ENCODE measurements at places on chromosomes 12 and 14. TPM values are rescaled to one million over a fixed set of nuclear protein-coding genes. Genes with fewer than 3 reads are reported as not detected.

The FAM181A gene
- total RNA-seq, result 3.5 TPM

The OR4K1 gene
- total RNA-seq, result not detected

The EIF2S3B gene
- 0.59 TPM for total RNA-seq

DNA sequence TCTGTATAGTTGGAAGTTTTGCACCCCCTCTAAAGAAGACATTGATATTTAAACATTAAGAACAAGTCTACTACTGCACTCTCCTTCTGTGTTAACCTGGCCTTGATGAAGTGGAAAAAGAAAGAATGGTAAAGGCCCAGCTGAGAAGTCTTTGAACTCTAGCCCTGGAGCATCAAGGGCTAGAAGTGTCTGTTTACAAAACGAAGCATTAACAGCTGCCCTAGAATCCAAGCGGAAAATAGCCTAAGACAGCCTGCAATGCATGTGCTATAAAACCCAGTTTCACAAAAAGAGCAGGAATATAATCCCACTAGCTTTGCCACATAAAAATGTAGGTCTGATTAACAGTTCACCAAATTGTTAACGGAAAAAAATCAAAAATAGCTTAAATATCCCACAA is 60.5 kb downstream of the NUMB start:
- DNase-seq, result no peak
- no peaks in the 10 kb centered on the region for H3K27me3 ChIP-seq
- H3K4me3 ChIP-seq, result no peak overlapping the region
- no peak overlapping the region for H3K27ac ChIP-seq
- no peaks in the 10 kb centered on the region for H3K4me1 ChIP-seq

DNA sequence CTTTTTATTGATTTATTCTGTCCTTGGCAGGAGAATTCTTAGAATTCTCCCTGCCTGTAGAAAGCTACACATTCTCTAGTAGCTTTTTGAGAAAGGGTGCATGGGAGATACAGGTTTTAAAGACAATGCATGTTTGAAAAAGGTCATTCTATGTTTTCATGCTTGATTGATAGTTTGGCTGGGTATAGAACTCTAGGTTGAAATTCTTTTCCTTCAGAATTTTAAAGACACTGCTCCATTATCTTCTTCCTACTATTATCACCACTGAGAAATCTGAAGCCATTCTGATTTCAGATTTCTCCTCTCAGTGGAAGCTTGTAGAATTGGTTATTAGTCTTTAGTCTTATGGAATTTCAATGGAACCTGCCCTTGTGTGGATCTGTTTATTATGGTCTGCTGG is 14.0 kb downstream of the ATF7IP start:
- H3K4me1 ChIP-seq, result peaks cover 2% of the 10 kb centered on the region
- no peak overlapping the region for H3K4me3 ChIP-seq
- no peak for DNase-seq
- H3K27ac ChIP-seq, result no peak overlapping the region
- peaks cover 7% of the 10 kb centered on the region for H3K36me3 ChIP-seq

Measured in spinal cord (tissue), 10 donors.